ENCODE measurements at places on chromosomes 5 and 9.

DNA sequence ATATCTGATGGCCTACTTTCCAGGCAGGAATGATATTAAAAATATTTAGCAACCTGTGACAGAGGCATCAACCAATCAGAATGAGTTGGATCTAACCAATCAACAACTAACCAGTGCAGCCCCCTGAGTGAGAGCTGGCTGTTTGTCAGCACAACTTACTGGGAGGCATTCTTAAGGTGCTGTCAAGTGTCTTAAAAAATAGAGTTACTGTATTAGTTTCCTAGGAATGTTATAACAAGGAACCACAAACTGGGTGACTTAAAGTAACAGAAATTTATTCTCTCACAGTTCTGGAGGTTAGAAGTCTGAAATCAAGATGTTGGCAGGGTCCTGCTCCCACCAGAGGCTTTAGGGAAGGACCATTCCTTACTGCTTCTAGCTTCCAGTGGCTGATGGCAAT lies 85.2 kb downstream of the ATG10 start:
- no peak for DNase-seq

DNA sequence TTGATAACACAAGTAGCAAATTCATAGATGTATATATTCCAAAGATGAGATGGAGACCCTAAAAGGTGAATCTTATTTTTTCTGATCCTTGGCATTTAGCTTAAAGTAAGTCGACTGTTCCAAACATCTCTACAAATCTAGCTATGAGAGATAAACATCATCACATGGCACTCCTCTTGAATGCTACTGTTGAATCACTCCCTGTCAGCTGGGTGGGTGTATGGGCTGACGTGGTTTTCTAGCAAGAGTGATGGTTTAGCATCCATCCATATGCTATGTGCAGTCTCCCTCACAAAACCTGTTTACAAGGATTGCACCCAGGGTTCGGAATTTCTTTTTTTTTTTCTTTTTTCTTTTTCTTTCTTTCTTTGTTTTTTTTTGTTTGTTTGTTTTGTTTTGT lies 13.8 kb downstream of the ACO1 start:
- DNase-seq = no peak

GRCh38 chr9:116859763-116860162 lies 172.7 kb downstream of the TRIM32 start:
- no peak for DNase-seq

DNA sequence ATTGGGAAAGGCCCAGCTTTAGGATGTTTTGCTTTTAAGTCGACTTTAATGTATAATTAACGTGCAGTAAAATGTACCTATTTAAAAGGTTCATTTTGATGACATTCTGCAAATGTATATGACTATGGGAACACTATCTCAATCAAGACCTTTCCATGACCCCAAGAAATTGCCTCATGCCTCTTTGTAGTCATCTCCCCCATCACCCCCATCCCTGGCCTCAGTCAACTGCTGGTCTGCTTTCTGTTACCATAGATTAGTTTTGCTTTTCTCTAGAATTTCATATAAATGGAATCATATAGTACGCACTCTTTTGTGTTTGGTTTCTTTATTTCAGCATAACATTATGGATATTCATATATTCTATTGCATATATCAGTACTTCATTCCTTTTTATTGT lies 80.7 kb upstream of the C9orf72 start:
- no peak for DNase-seq

DNA sequence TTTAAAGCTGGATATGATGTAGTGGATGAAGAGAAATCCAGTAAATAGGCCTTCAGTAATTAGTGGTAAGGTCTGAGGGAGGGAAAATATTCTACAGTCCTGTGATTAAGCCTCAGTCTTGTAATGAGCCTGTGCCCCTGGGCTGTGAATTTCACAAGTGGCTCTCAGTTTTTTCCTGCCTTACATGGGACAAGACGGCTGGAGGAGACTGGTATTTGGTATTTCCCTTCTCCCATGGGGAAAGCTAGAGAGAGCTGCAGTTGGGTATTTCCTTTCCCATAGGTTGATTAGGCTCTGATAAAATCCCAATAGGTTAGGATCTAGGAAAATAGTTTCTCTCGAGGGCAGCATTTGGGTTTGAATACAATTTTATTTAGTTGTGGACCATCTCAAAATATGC lies 62.2 kb upstream of the GNA14 start:
- no peak for DNase-seq

- no peak for DNase-seq
These were observed 54.7 kb downstream of the TNC start for GRCh38 chr9:115063058-115063845.

GRCh38 chr5:159906463-159906862 lies 9.8 kb upstream of the ADRA1B start:
- DNase-seq = no peak

GRCh38 chr9:128788445-128788844 lies 1.4 kb downstream of the TBC1D13 start:
- no peak for DNase-seq

Data from NCI-H774 (cell line).